ENCODE measurements at places on chromosomes 2 and 18.

DNA sequence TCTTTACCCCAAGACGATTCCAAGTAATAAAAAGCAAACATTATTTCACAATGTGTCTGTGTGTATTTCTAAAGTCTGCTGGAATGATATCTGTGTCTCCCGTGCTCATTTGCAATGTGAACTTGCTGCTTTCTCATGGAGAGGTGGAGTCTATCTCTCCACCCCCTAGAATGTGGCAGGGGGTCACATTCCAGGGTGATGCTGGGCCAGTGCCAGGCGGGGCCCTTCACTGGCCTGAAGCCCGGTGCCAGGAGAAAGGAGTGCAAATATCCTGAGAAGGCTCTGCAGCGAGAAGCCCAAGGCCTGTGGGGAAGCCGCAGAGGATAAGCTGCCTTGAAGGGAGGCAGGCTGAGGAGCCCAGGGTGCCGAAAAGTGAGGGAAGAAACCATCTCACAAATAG lies 26.8 kb upstream of the LDLRAD4 start:
- no peak for DNase-seq

DNA sequence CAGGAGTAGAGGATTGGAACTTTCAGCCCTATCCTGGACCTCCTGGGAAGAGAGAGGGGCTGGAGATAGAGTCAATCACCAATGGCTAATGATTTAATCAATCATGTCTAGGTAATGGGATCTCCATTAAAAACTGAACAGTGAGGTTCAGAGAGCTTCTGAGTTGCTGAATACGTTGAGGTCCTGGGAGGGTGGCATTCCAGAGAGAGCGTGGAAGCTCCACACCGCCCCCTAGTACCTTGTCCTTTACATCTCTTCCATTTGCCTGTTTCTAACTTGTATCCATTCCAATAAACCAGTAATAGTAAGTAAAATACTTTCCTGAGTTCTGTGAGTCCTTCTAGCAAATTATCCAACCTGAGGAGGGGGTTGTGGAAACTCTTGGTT lies 101.7 kb downstream of the B3GNT2 start:
- no peak for DNase-seq

- no peak for DNase-seq
Observed at GRCh38 chr2:237147317-237147716, 61.6 kb downstream of the COPS8 start.

GRCh38 chr18:55038162-55038561 lies 78.9 kb upstream of the CCDC68 start:
- DNase-seq: no peak

DNA sequence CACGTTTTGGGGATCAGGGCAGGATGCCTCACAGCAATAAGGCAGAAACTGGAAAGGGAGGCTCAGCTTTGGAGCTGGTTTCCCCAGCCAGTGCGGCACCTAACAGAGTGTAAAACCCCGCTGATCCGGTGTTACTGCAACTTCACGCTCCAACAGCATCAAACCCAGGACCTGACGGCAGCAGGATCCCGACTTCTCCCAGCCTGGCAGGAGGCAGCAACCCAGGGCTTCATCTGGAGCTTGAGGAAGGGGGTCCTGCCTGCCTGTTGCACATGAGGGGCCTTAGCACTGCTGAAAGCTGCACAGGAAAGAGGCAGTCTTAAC lies 209.8 kb downstream of the MGAT5 start:
- no peak for DNase-seq

DNA sequence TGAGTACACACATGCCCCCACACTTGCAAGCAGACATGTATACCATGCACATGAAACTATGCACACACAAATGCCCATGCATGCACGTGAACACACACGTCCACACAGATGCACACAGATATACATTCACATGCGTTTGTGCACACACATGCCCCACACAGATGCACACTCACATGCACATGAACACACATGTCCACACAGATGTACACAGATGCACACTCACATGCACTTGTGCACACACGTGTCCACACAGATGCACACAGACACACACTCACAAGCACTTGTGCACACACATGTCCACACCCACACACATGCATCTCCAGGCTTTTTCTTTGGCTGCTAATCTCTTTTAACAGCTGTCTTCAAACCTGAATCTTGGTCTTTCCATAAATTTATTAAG lies 31.1 kb downstream of the SNTG2 start:
- no peak for DNase-seq
